ENCODE measurements at places on chromosomes 6 and 20. TPM values are rescaled to one million over a fixed set of nuclear protein-coding genes. Genes with fewer than 3 reads are reported as not detected.

Gene LRRN4
- total RNA-seq, result not detected

Gene SGK2
- 7.2 TPM for total RNA-seq

Gene C20orf202
- total RNA-seq, result not detected

Gene OTOR
- not detected for total RNA-seq

Gene TFAP2D
- not detected for total RNA-seq

Gene SNPH
- 3.8 TPM for total RNA-seq

Gene PLN
- not detected for total RNA-seq

Gene PDYN
- total RNA-seq, result not detected
